ENCODE measurements at places on chromosomes 1 and 21. TPM values are rescaled to one million over a fixed set of nuclear protein-coding genes. Genes with fewer than 3 reads are reported as not detected.

FAM72B gene
- 0.79 TPM for total RNA-seq

PRCC gene
- total RNA-seq: 55.6 TPM

GCSAML gene
- not detected for total RNA-seq

DNA sequence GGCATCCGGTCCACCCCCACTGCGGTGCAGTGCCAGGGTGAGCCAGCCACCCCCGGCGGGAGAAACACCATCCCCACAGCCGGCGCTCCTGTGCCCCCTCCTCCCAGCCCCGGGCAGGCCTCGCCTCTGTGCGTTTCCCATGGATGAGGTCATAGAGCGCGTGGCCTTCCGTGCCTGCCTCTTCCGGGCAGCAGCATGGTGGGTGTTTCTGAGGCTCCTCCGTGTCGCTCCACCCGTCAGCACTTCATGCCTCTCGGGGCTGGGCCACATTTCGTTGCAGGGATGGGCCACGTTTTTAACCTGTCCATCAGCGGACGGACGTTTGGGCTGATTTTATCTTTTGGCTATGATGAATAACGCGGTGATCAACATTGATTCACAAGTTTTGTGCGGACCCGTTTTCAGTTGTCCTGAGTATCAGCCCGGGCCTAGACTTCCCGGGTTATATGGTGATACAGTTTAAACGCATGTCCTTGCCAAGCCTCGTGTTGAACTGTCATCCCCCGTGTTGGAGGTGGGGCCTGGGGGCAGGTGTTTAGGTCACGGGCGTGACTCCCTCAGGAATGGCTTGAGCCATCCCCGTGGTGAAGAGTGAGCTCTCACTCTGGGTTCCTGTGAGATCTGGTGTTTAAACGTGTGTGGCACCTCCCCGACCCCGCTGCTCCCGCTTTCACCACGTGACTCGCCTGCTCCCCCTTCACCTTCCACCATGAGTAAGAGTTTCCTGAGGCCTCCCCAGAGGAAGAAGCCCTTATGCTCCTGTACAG, 64.8 kb downstream of the SLX9 start:
- DNase-seq: no peak

DNA sequence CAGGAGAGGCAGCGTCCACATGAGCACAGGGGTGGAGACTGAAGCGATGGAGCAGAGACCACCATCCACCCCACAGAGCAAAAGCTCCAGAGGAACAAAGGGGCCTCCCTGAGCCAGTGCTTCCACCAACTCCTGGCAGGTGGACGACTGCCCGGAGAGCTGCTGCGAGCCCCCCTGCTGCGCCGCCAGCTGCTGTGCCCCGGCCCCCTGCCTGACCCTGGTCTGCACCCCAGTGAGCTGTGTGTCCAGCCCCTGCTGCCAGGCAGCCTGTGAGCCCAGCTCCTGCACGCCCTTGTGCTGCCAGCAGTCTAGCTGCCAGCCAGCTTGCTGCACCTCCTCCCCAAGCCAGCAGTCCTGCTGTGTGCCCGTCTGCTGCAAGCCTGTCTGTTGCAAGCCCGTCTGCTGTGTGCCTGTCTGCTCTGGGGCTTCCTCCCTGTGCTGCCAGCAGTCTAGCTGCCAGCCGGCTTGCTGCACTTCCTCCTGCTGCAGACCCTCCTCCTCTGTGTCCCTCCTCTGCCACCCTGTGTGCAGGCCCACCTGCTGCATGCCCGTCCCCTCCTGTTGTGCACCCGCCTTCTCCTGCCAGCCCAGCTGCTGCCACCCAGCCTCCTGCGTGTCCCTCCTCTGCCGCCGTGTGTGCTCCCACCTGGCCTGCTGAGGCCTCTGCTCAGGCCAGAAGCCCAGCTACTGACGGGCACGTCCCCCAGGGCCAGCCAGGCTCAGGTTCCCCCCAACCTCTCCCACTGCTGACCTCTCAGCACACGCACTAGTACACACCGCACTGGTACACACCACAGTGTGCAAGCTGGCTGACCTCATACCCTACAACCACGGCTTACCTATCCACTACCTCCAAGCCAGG, 5.4 kb downstream of the KRTAP10-12 start:
- DNase-seq: peak; percentile 34

DNA sequence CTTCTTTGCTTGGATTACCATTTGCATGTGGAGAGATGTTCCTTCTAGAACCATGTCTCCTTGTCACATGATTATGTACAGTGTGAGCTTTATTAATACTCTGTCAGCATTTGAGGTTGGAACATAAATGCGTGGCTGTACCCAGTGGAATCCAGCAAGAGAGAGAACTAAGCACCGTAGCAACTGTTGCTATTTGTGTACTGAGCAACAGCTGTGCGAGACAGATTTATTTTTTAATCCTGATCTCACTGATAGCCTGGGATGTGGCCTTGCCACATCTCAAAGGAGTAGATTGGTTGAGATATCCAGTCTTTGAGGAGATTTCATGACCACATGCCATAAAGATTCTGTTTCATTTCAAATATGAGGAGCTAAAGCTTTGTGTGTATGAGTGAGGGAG, 43.4 kb downstream of the KIF1B start:
- no peak for DNase-seq

DNA sequence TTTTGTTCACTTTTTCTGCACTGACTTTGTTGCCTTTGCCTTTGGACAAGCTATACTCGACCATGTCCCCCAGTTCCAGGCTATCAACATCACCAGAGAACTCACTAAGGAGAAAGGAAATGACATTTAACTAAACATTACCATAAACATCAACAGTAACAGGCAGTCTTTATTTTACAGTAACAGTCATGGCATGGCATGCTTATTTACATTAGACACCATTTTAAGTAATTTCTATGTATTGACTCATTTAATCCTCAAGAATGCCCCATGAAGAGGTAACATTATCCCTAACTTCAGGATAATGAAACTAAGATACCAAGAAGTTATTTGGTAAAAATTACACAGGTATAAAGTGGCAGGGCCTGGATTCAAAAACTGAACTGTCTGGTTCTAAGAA, 8.7 kb upstream of the NRAS start:
- no peak for DNase-seq

DNA sequence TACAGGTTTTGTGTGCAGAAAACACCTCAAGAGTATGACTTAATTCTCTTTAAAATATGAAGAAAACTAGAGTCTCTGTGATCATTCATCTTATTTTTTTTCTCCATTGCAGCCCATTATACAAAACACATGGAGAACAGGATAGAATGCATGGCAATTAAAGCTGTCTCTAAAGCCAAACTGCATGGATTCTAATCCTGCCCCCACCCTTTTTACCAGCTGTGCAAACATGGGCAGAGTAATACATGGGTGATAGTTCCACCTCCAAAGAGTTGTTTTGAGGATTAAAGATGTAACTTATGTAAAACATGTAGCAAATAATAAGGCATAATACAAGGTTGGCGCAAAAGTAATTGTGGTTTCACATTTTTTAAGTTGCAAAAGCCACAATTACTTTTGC, 114.4 kb downstream of the CLEC20A start:
- DNase-seq: no peak

DNA sequence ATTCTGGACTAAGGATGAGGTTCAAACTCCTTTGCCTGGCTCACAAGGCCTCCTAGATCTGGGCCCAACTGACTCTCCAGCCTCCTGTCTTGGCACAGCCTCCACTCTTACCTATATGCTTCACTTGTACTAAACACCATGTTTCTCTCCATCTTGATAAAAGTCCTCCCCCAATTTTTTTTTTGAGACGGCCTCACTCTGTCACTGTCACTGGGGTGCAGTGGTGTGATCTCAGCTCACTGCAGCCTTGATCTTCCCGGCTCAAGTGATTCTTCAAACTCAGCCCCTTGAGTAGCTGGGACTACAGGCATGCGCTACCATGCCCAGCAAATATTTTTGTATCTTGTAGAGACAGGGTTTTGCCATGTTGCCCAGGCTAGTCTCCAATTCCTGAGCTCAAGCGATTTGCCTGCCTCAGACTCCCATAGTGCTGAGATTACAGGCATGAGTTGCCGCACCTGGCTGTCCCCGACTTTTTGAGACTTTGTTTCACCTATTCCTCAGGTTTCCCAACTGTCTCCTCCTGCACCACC, 39.7 kb downstream of the CD34 start:
- DNase-seq: no peak

DNA sequence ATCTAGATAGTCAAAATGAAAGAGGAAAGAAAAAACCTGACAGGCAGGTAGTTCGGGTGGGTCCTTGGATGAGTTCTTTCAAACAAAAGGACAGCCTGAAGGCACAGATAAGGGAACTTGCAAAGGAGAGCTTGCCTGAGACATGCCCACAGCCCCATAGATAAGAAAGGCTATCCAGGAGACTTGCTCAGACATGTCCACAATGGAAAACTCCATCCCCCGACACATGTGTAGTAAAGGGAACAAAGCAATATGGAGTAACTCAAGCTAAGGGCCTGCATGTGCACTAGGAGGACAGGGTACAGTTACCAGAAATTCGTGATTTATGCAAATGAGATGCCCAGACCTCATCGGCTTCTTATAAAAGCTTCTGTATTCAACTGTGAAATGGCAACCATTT, 281.5 kb downstream of the NEGR1 start:
- no peak for DNase-seq
